ENCODE measurements at places on chromosomes 6 and 20. TPM values are rescaled to one million over a fixed set of nuclear protein-coding genes. Genes with fewer than 3 reads are reported as not detected.

DNA sequence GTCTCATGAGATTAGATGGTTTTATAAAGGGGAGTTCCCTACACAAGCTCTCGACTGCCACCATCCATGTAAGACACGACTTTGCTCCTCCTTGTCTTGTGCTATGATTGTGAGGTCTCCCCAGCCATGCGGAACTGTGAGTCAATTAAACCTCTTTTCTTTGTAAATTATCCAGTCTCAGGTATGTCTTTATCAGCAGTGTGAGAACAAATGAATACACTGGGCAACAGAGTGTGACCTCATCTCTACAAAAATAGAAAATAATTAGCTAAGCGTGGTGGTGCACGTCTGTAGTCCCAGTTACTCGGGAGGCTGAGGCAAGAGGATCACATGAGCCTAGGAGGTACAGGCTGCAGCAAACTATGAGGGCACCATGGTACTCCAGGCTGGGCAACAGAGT lies 51.3 kb downstream of the MDN1 start:
- no peaks in the 10 kb centered on the region for H3K4me1 ChIP-seq
- H3K27me3 ChIP-seq, result no peaks in the 10 kb centered on the region
- H3K27ac ChIP-seq, result no peak overlapping the region
- H3K4me3 ChIP-seq, result no peak overlapping the region
- peaks cover 32% of the 10 kb centered on the region for H3K36me3 ChIP-seq
- DNase-seq, result no peak

DNA sequence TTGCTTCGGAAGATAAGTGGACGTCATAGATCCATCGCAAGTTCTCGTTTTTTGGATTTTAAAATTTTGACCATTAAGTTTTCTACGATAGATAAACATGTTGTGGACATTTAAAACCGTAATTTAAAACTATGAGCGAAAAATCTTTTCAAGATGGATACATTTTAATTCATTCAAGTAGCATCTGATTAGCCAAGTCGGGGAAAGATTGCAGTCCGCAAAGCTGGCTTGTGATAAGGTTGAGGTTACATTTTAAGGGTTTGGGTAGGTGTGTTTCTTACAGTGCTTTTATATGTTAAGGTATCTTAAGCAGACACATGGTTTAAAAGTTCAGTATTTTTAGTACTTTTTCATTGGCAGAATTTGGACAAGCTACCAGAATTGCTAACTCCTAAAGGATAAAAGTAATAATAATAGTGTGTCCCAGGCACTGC lies 1.2 kb downstream of the WTAP start:
- peak overlapping the region; percentile 88 for H3K4me3 ChIP-seq
- DNase-seq, result no peak
- peaks cover 58% of the 10 kb centered on the region for H3K36me3 ChIP-seq
- peaks cover 45% of the 10 kb centered on the region for H3K4me1 ChIP-seq

DNA sequence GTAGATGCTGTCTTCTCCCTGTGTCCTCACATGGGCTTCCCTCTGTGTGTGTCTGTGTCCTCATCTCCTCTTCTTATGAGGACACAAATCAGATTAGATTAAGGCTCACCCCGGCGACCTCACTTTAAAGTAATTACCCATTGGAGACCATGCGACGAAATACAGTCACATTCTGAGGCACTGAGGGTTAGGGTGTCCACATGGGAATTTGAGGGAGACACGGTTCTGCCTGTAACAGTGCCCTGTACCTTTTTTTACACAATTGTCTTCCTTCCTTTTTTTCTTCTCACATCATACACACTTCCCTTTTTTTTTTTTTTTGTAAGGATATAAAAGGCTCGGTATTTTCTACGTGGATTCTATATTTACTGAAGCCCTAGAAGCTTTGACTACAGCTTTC lies 48.9 kb downstream of the DEK start:
- H3K27me3 ChIP-seq, result no peaks in the 10 kb centered on the region
- no peak for DNase-seq
- peaks cover 9% of the 10 kb centered on the region for H3K4me1 ChIP-seq
- H3K27ac ChIP-seq, result peak overlapping the region; percentile 26
- no peak overlapping the region for H3K4me3 ChIP-seq
- peaks cover 26% of the 10 kb centered on the region for H3K36me3 ChIP-seq

GRCh38 chr6:159301810-159302593 lies 132.8 kb downstream of the FNDC1 start:
- no peaks in the 10 kb centered on the region for H3K4me1 ChIP-seq
- H3K27me3 ChIP-seq, result peaks cover 49% of the 10 kb centered on the region
- no peaks in the 10 kb centered on the region for H3K36me3 ChIP-seq
- H3K27ac ChIP-seq, result no peak overlapping the region
- H3K4me3 ChIP-seq, result no peak overlapping the region

DNA sequence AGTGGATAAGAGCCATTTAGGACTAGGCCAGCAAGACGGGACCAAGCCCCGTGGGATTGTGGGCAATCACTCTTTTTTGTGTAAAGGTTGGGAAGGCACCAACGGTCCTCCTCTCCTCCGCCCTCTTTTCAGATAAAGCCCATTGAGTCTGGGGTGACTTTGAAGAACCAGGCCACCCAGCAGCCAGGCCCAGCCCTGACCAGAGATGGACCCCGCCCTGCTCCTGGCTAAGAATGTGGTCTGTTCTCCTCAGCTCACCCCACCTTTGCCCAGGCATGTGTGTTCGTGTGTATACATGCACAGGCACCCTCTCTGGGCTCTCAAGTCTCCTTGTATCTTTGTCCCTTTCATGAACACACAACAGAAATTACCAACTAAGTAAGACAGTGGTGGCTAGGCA lies 9.1 kb downstream of the SDC4 start:
- H3K36me3 ChIP-seq, result peaks cover 6% of the 10 kb centered on the region
- H3K4me1 ChIP-seq, result peaks cover 7% of the 10 kb centered on the region
- DNase-seq, result no peak
- no peak overlapping the region for H3K27ac ChIP-seq

DNA sequence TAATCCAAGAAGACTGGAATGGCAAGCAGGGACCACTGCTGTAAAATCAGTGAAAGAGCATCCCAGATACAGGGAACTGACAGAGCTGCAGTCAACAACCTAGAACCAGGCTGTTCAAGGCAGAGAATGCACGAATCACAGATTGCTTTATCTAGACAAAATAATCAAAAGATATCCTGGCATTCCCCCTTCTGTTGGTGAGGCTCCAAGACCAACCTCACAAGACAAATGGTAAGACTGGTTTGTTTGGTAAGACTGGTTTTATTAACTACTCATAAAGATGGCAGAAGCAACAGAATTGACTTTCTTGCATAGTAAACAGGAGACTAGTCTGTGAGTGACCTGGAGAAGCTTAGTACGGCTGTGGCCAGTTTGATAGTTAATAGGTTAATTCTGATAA lies 88.8 kb upstream of the AHI1 start:
- peaks cover 30% of the 10 kb centered on the region for H3K4me1 ChIP-seq
- H3K27ac ChIP-seq, result peak overlapping the region; percentile 89
- DNase-seq, result no peak
- H3K36me3 ChIP-seq, result peaks cover 64% of the 10 kb centered on the region

DNA sequence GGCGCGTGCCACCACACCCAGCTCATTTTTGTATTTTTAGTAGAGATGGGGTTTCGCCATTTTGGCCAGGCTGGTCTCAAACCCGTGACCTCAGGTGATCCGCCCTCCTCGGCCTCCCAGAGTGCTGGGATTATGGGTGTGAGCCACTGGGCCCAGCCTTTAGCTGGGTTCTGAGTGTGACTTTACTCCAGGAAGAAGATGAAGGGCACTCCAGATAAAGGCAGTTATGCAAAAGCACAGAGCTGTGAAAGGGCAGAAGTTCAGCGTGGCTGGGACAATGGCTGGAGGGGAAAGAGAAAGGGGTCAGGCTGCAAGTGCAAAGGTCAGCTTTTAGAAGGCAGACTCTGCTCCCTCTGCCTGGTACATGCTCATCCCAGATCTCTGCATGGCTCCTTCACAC lies 39.7 kb downstream of the MAP3K5 start:
- no peak for DNase-seq
- H3K4me1 ChIP-seq, result peaks cover 54% of the 10 kb centered on the region
- H3K4me3 ChIP-seq, result no peak overlapping the region
- no peak overlapping the region for H3K27ac ChIP-seq

DNA sequence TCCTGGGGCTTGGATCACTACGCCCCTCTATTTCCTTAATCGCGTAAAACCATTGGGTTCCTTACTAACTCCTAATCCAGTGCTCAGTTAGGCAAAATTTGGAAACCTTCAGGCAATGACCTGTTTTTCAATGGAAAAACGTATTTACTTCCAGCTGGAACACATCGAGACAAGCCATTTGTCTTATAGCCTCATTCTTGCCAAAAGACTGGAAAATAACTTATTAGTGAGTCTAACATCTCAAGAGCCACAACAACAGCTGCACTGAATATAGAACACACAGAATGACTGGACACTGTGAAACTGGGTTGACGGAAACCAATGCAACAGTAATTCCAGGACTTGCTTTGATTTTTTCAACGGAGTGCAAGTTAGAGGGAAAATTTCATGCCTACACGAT lies 125.2 kb upstream of the MAP3K7 start:
- no peaks in the 10 kb centered on the region for H3K4me1 ChIP-seq
- H3K36me3 ChIP-seq, result no peaks in the 10 kb centered on the region
- H3K27ac ChIP-seq, result no peak overlapping the region

The PLCB1 gene
- 2.2 TPM for total RNA-seq

The RSPH9 gene
- total RNA-seq, result not detected

The HLA-DRA gene
- 12.2 TPM for total RNA-seq

The GJA1 gene
- total RNA-seq, result 0.24 TPM

The BPHL gene
- total RNA-seq, result 9.3 TPM

The CSNK2B gene
- total RNA-seq, result 307 TPM

The ADGRB3 gene
- total RNA-seq, result not detected

The PI16 gene
- total RNA-seq, result 0.39 TPM

The CCN5 gene
- total RNA-seq, result not detected
